ENCODE measurements at places on chromosomes 13 and 19.

DNA sequence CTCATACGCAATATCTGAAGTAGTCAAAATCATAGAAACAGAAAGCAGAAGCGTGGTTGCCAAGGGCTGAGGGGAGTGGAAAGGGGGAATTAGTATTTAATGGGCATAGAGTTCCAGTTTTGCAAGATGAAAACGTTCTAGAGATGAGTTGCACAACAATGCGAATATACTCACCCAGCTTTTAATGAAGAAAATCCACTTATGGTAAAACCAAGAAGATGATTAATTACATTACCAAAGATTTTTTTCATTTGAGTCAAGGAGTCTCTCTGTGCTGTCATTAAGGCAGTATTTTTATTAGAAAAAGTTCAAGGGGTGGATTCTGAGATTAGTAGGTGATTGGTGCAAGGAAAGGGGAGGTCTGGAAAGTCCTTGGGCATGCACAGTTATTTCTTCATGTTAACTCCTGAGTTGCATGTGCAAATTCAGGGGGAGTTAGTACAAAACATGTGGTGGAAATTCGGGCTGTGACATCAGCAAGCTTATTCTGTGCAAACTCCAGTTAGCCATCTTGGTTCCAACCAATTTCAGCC lies 6.9 kb upstream of the CBY2 start:
- no peak for DNase-seq

DNA sequence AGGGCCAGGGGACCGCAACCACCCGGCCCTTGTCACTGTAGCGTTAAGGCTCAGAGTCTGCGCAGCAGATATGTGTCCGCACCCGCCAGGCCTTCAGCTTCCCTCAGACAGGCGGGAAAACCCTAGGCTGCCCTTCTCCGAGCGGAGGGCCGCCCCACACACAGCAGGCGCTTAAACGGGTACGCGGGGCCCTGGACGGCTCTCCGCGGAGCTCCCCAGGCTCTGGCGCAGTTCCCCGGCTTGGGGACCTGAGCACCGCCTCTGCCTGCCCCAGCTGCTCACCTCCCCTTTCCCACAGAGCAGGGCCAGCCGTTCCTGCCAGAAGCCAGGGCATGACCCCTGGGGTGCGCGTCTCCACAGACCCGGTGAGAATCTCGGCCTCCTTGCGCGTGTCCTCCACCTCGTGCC lies 593 bp downstream of the ZNF135 start:
- DNase-seq: no peak

GRCh38 chr13:45490068-45490467 lies 25.3 kb downstream of the COG3 start:
- no peak for DNase-seq

- no peak for DNase-seq
Observed at GRCh38 chr19:10826846-10827245, 9.2 kb downstream of the TMED1 start.

- DNase-seq: peak; percentile 72
Observed at GRCh38 chr19:43765109-43765876, 10.5 kb upstream of the SMG9 start.

DNA sequence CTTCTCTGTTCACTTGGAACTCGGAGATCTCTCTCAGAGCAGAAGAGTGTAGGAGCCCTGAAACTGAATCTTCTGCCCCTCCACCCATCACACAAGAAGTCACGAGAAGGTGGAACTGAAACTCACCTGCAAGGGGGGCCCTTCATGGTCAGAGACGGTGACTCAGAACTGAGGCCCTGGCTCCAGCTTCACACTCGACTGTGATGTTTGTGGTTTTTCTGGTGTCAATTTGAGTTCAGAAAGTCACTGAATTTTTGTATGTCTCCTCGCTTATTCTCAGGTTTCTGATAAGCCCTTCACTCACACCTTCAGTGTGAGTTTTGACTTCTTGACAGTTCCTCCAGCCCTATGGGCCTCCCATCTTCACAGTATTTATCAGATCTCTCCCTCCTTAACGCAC lies 23.1 kb downstream of the SIGLEC5 start:
- DNase-seq: no peak

GRCh38 chr13:21703846-21704245 lies 33.0 kb downstream of the FGF9 start:
- no peak for DNase-seq

GRCh38 chr13:79987323-79987722 lies 353.6 kb downstream of the SPRY2 start:
- DNase-seq: no peak

DNA sequence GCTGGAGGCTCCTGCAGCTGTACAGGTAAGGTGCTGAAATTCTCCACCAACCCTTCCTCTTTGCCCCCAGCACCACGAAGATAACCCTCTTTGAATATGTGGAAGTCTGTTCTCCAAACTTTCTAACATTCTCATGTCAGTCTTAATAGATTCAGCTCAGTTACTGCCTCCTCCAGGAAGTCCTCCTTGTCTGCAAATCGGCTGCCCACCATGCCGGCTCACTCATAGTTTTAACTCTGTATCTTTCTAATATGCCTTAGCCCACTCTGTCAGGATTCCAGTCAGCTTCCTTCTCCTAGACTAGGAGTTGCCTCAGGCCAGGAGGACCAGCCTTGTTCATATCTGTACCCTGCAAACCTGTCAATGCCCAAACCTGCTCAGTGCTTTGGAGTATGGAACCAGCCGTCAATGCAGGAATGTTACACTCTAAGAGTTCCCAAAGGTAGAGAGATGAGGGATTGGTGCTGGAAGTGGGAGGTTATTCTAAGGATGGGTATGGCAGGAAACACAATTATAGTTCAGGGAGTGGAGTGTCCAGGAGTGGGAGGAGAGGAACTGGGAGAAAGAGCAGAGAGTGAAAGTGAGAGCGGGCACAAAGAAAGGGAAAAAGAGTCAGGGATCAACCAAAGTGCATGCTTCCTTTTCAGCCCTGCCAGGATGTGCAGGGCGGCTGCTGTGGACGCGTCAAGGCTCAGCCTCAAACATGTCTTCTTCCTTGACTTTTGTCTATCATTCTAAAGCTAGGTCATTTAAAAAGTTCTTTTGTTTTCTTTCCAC lies 38.0 kb upstream of the ALOX5AP start:
- DNase-seq: no peak

DNA sequence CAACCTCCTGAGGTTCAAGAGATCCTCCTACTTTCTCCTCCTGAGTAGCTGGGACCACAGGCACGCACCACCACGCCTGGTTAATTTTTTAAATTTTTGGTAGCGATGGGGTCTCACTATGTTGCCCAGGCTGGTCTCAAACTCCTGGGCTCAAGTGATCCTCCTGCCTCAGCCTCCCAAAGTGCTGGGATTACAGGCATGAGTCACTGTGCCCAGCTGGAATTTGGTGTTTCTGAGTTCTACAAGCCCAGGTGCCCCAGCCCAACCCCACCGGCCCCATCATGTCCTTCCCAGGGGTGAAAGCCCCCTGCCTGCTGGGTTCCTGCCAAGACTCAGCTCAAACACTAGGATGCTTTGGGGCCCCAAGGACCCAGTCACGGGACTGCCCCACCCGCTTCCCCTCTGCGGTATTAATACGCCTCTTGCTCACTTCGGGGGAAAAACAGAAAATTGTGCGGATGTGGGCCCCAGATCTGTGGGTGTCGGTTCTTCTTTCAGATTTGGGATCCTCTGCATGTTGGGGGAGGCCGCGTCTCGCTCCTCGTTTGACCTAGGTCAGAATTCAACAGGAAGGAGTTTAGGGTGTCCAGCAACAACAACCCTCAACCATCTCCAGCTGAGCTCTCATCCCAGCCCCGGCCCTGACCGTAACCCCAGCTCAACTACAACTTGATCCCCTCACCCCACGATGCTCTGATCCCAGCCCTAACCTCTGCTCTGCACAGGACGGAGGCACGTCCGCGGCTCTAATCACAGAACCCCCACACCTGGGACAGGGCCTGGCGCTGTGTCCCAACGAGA lies 3.7 kb upstream of the FCER2 start:
- peak; percentile 71 for DNase-seq

DNA sequence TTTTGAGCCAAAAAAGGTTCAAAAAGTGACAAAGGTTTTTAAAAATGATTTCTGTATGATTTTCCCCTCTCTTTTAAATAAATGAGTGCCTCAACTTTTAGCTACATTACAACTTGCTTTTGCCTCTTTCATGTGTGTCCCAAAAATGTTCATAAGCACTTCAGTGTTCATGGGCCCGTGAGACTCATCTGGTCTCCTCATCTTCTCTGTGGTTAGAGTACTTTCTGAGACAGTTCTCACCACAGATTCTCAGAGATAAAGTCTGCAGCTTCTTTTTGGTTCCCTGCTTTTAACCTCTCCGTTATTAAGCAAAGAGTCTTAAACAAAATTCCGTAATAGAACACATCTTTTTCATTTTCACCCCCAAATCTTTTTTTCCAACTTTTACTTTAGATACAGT lies 156.9 kb downstream of the DLEU7 start:
- no peak for DNase-seq

DNA sequence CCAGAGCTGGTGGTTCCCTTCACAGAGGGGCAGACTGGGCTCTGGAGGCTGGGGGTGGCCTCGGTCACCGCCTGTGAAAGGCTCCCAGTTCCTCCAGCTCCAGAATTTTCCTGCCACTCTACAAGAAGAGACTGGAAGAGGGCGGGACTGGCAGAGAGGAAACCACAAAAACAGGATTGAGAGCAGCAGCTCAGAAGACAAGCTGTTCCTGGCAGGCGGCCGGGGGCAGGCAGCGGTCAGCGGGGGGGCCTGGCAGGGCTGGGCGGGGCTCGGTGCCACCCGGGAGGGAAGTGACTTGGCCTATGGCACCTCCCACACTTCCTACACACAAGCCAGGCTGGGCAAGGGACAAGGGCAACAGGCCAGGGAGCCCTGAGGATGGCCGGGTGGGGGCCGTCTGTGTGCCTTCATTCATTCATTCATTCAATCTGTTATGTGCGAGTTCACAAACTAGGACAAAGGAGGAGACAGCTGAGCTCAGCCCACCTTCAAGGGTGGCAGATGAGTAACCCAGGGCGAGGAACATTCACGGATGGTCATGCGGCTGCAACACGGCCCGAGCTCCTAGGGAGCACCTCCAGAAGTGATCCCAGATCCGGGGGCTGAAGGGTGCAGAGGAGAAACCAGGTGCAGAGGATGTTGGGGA lies 16.9 kb upstream of the BTBD2 start:
- no peak for DNase-seq

DNA sequence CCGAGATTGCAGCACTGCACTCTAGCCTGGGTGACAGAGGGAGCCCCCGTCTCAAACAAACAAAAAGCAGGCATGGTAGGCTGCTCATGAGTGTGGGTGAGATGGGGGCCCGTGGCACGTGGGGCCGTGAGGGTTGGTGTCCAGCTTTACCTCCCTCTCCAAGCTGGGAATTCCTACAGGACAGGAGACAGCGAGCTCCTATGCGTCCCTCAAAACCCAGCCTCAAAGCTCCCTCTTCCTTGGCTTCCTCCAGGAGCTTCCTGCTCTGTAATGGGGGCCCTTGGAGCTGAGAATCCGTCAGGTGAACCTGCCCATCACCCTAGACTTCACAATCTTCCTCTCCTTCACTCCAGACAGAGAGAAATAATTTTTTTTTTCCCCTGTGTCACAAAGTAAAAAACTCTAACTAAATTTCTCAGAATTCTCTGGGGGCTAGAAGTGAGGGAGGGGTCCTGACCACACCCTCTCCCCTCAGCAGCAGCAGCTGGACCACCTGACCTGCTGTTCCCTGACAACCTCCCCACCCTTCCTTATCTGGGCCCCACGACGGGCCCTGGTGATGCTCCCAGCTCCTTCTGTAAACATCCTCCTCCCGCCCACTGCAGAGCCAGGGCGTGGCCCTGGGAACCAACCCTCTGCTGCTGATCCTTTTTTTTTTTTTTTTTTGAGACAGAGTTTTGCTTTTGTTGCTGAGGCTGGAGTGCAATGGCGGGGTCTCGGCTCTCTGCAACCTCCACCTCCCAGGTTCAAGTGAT lies 22.1 kb upstream of the WDR18 start:
- no peak for DNase-seq

- DNase-seq: peak; percentile 69
Observed at GRCh38 chr19:19170053-19170872, at the start of gene MEF2B. MEF2B (minus strand) TSS chr19:19170263; CDS start chr19:19150735, 19,528 bp downstream.

DNA sequence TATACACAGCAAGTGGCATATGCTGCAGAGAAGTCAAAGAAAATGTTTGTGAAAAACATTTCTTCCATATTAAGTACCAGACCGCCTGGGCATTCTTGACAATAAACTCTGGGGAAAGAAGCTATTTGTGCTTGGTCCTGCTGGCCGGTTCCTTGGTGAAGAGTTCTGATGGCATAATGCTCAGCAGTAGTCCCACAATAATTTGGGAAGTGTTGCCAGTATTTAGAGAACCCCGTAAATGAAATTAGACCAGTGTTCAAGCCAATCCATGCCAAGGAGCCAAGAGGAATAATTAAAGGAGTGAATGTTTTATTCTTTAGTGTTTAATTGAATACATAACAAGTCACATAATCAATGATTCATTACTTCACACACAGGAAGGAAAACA lies 6.3 kb downstream of the KCTD12 start:
- DNase-seq: no peak

DNA sequence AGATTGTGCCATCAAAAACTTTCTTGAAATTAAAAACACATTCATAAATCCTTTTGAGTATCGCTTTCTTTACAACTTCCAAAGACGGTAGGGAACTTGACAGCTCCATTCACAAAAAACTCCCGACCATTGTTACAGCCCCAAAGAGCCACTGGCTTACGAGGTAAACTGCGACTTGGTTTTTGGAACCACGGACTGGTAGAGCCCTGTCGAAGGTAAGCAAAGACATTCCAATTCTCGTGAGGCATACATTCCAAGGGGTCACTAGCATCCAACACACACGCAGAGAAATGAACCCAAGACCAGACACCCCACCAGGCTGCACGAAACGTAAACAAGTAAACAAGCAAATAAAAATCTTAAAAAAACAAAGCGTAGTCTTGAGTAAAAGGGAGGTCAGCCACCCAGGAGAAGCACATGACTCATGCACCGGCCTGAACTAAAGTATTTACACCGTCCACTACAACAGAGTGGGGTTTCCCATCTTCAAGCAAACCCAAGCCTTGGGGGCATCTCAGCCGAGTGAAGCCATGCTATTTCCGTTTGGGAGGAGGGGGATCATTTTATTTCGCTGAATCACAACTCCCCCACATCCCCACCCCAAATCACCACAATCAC lies 1.4 kb downstream of the BRD4 start:
- DNase-seq: no peak

- DNase-seq: no peak
Observed at GRCh38 chr13:21012841-21013681, 48.3 kb downstream of the LATS2 start.

- no peak for DNase-seq
Observed at GRCh38 chr13:49044836-49045235, 69.1 kb downstream of the FNDC3A start.

GRCh38 chr13:52739468-52740071 lies at the start of gene CNMD:
CNMD (minus strand) TSS chr13:52739820; CDS start chr13:52739701, 119 bp downstream.
- no peak for DNase-seq

DNA sequence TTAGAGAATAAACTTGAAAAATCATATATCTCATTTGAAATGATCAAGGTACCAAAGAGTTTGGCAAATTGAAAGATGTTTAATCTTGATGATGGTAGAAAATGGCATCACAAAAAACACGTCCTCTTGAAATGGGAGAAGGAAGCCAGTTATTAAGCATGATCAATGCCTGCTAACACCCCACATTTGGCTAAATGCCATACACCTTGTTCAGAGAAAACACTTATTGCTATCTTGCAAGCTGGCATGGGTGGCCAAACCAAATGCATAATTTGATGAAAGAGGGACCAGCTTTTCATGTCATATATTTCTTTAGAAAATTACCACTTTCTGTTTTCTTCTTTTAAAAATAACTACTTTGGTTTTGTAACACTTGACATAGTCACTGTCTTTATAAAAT lies 141.3 kb downstream of the ZAR1L start:
- DNase-seq: no peak

All from activated CD4-positive, alpha-beta T cell treated with anti-CD3 and anti-CD28 coated beads, Interleukin-2, amount 50 U/mL, for 4 hours (primary cell).